Spleen (tissue), 13 donors: ENCODE measurements at places on chromosomes 5 and 9. TPM values are rescaled to one million over a fixed set of nuclear protein-coding genes. Genes with fewer than 3 reads are reported as not detected.
A peak's percentile ranks its signal among the peaks of the same experiment; 100 is the strongest.

The HTR1A gene
- not detected for total RNA-seq

DNA sequence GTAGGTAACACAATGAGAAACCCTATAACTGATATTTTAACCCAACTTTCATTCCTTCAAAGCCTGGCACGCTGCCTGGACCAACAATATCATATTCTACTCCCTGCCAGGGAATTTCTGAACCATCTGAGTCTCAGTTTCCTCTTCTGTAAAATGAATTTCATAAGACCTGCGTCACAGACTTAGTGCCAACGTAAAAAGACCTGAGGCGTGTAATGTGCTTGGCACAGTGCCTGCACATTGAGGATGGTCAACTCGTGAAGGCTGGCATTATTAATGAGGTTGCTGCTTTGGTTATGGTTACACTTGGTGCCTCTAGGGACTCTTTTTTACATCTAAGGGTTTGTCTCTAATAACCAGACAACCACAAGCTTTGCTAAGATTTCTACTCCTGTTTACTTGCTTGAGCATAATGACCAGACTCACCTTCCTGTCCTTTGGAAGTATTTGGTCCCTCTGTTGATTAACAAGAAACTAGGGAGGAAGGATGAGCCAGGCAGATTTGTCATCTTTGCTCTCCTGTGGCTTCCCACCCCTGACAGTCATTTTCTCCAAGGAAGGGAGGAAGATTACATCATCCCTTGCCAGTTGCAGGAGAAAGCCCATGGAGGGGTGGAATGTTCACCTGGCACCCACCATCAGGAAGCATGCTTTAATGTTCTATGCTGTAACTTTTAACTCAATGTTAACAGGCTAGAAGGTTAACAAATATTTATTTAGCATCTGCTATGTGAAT lies 79.0 kb downstream of the PAPPA start:
- DNase-seq, result no peak

GRCh38 chr9:35948451-35948850 lies 9.5 kb downstream of the OR2S2 start:
- DNase-seq, result no peak

DNA sequence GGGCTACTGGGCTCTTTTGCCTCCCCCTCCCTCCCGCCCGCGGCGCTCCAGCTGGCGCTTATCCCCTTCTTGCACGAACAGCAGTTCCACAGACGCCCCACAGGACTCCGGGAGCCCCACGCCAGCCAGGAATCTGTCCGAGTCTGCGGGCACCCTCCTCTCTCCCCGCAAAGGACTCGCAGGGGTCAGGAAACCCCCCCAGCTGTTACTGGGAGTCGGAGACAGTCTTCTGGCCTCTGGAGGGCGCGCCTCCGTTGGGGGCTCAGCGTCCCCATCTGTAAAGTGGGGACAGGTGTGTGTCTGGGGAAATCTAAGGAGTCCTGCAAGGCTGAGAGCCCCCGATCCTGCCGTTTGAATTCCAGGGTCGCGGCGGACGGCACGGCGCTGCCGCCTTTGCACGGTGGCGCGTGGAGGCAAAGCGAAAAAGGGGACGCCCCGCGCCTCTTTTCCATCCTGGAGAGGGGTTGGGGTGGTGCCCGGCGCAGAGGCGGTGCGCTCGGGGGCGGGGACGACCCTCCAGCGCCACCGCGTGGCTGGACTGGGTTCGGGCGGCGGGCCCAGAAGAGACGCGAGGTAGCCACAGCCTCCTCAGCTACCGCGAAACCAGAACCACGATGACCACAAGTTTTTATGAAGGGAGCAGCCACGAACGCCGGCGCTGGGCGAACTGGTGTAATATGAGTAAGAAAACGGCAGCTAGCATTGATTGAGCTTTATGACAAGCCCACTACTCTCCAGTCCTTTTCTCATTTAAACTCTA lies 2.8 kb upstream of the CCIN start:
- peak; percentile 96 for DNase-seq

DNA sequence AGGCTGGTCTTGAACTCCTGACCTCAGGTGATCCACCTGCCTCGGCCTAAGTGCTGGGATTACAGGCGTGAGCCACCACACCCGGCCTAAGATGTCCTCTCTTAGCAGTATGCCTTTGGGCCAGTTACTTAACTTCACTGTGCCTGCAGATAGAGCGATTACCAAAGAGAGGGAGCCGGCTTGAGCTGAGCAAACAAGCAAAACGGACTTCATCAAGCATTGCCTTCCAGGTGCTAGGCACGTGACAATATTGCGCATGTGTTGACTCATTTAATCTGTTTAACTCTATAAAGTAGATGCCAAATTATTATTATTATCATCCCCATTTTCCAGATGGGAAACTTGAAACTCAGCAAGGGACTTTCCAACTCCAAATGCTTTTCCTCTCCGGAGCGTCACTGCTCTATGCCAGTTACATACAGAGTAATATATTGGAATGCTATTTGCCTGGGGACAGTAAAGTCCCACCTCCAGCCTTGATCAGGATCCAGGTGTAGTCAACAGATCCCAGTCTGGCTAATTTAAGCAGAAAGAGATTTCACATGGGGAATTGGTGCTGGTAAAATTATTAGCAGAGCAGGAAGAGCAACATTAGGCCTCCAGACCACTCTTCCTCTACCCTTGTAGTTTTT lies 5.6 kb upstream of the C9orf152 start:
- DNase-seq, result no peak

GRCh38 chr9:120394058-120394669 lies 185.8 kb downstream of the CDK5RAP2 start:
- DNase-seq, result no peak

The PCDHB3 gene
- total RNA-seq, result 3.1 TPM

DNA sequence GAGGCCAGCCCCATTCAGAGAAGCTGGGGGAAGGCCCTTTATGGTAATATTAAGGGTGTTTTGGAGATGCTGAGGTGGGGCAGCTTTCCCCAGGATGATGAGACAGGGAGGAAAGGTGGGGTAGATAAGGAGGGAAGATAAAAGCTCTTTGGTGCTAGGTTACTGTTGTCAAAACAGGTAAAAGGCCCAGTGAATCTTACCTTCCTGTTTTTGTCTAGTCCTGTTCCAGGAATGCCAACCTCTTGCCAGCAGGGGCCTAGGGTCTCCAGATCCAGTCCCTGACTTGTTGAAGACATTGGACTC lies 797 bp upstream of the CCL27 start:
- no peak for DNase-seq

The SLC6A3 gene
- 0.27 TPM for total RNA-seq

- peak; percentile 79 for DNase-seq
These were observed 32.1 kb downstream of the B4GALT1 start for GRCh38 chr9:33135031-33135461.

GRCh38 chr9:129201866-129202265 lies 23.8 kb upstream of the IER5L start:
- no peak for DNase-seq

The OR13C3 gene
- total RNA-seq, result not detected

- no peak for DNase-seq
These were observed 7.5 kb upstream of the GTF3C5 start for GRCh38 chr9:133023117-133023890.

The RALGDS gene
- total RNA-seq, result 60.3 TPM

DNA sequence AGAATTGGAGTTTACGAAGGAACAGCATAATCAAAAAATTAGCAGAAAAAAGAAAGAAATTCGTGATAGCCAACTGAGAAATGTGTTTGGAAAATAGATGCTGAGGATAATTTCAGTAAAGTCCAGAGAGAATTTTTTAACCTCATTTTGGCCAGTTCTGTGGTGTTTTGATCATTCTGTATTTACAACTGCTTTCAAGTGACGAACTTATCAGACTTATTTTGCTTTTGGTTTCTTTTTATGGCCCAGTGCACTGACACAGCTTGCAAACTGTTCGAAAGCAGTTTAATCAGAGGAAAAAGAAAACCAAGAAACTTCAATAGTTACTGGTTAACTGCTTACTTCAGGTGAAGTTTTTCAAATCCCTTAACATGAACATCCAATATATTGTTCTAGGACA lies 1.9 kb downstream of the SDHA start:
- DNase-seq, result no peak

DNA sequence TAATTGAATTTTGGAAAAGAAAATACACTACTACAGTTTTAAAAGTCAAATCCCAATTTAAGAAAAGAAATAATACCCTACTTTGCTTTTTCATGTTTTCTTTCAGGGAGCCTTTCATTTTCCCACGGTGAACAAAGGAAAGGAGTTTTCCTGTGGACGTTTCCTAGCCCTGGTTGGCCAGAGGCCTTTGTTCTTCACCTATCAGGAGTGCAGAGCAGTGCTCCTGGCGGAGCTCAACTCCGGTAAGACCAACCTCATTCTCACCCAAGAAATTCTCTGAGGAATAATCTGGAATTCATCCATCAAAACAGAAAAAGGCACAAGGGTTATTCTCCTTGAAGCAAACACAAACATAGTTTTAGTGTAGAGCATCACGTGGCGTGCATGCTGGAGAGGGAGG lies 248.9 kb downstream of the ADGRV1 start:
- DNase-seq, result no peak

DNA sequence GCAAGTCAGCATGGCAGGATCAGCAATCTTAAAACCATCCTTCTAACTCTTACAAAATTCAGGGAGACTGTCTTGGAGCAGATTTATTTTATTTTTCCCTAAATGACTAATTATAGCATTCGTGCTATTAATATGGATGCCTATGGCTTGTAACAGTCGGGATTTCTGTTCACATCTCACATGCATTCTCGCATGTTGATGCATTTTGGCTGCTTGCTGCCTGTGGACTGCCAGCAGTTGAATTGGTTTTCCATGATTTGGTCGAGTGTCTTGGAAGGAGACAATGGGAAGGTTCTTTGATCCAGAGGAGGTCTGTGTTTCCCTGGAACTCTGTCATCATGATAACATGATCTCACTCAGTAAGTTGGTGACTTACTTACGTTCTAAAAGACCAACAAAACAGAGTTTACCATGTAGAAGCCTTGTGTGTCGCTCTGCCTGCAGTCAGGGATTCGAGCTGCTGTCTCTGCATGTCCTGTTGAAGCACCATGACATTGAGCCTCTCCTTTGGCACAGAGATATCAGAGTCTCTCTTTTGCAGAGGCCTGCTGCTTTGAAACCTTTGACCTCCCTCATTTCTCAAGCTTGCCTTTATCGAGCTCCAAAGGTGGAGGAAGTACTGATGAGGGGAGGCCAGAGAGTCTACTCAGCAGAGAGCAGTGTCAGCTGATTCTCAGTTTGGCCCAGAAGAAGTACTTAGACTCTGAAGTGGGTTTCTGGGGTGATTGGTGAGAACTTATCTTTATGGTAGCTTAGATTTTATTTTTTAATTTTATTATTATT lies 82.4 kb downstream of the ARHGAP26 start:
- no peak for DNase-seq

DNA sequence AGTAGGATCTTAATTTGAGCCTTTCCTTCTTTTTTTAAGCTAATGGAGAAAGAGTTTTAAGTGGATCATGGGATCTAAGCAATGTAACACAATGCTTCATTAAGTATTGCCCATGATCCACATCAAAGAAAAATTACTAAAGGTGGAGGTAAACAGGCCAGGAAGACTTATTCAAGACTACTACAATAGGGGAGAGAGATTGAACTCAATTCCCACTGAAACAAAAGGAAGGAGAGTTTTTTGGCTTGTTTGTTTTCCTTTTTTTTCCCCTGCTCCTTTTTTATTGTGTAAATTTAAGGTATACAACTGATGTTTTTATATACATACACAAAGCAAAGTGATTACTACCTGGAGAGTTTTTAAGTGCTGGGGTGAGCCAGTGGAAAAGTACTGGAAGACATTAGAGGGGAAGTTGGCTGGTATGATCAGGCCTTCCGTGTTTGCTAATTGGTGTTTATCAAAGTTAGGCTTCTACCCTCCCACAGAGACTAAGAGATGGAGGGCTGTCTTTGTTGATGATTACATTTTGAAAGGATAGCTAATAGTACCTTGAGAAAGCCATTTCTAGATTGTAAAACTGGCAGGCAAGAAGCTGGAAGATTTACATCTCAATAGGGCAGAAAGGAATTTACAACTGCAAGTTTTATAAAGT lies 262.7 kb downstream of the CHSY3 start:
- DNase-seq, result no peak

GRCh38 chr9:28134446-28134976 lies 561.2 kb upstream of the C9orf72 start:
- no peak for DNase-seq

The HMCN2 gene
- 0.19 TPM for total RNA-seq

DNA sequence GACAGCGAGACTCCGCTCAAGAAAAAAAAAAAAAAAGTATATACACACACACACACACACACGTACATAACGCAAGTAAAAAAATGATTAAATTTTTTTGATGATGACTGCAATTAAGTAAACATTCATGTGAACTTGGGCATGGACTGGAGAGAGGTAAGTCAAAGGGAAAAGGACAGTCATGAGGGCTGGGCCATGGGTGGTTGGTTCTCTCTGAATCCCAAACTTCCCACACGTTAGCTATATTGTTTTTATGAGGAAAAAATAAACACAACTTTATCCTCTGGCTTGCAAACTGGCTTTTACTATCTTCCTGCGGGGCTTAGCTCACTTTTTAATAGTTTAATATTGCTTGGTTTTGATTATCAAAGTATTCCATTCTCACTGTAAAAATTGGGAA lies 53.7 kb downstream of the GOLM1 start:
- no peak for DNase-seq

DNA sequence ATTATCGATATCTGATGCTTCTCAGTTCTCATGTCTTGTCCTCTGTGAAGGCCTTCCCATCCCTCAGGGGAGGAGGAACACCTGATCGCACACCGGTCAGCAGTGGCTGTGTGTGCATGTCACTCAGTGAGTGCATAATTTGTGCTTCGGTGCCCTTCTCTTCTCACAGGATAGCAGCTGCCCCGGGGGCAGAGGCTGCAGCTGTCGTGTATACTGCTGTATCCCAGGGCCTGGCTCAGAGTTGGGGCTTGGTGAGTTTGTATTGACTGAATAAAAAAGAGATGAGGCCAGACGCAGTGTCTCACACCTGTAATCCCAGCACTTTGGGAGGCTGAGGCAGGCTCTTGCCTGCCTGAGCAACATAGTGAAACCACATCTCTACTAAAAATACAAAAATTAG lies 49.7 kb upstream of the NCS1 start:
- peak; percentile 32 for DNase-seq

DNA sequence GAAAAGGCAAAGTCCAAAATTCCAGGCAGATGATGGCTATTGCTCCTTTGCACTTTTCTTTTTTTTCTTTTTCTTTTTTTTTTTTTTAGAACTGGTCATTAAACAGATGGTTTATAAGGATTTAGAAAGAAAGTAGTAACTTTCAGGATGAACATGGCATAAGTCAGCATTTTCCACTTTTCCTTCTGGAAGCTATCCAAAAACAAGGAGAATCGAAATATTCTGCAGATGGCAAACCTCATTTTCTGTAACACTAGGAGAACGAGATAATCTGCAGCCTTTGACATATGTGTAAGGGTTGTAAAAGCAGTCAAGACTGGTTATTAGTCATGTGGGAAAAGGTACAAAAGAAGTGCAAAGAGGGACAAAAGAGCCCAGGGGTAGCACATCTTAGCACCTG lies 69.1 kb upstream of the PUM3 start:
- DNase-seq, result no peak

- no peak for DNase-seq
These were observed 153.1 kb downstream of the CCDC192 start for GRCh38 chr5:127856292-127856691.
